ENCODE measurements at places on chromosomes 6 and 20. TPM values are rescaled to one million over a fixed set of nuclear protein-coding genes. Genes with fewer than 3 reads are reported as not detected.

DNA sequence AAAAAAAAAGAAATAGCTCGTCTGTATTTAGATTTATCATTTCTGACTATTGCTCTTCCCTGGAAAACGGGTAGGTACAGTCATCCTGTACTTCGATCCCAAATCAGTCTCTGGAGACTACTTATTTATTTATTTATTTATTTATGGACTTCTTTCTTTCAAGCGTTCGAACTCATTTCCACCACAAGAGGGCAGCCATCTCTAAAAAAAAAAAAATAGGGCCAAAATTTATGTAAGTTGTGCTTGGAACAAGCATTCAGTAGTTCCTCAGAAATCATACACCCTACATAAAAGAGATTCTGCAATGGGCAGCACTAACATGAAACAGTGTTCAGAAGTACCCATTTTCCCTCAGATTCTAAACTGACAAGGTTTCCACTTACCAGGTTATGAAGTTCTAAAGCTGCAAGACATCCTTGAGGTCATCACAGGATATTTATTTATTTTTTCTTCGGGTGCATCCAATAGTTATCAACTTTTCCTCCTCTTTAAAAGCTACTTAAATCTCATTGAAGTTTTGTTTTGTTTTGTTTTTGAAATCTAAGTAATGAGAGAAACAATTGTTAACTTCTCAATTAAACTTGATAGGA, 1.9 kb upstream of the BMP2 start:
- H3K36me3 ChIP-seq = no peaks in the 10 kb centered on the region
- H3K4me1 ChIP-seq = peaks cover 10% of the 10 kb centered on the region
- H3K27ac ChIP-seq = no peak overlapping the region
- DNase-seq = no peak
- H3K27me3 ChIP-seq = peaks cover 18% of the 10 kb centered on the region
- H3K4me3 ChIP-seq = no peak overlapping the region

GRCh38 chr6:79463621-79464050, 73.6 kb downstream of the LCA5 start:
- no peak overlapping the region for H3K4me3 ChIP-seq
- H3K36me3 ChIP-seq = peaks cover 2% of the 10 kb centered on the region
- no peak overlapping the region for H3K27ac ChIP-seq
- H3K27me3 ChIP-seq = peaks cover 28% of the 10 kb centered on the region
- no peak for DNase-seq

SFTA2 gene
- not detected for total RNA-seq

TMEM242 gene
- 12.3 TPM for total RNA-seq

MYB gene
- 0.86 TPM for total RNA-seq

POPDC3 gene
- total RNA-seq = 2.1 TPM

TBXT gene
- total RNA-seq = not detected

GRCh38 chr6:153401751-153402150, 270.7 kb upstream of the RGS17 start:
- H3K4me3 ChIP-seq = no peak overlapping the region
- H3K27ac ChIP-seq = no peak overlapping the region
- peaks cover 4% of the 10 kb centered on the region for H3K27me3 ChIP-seq

DNA sequence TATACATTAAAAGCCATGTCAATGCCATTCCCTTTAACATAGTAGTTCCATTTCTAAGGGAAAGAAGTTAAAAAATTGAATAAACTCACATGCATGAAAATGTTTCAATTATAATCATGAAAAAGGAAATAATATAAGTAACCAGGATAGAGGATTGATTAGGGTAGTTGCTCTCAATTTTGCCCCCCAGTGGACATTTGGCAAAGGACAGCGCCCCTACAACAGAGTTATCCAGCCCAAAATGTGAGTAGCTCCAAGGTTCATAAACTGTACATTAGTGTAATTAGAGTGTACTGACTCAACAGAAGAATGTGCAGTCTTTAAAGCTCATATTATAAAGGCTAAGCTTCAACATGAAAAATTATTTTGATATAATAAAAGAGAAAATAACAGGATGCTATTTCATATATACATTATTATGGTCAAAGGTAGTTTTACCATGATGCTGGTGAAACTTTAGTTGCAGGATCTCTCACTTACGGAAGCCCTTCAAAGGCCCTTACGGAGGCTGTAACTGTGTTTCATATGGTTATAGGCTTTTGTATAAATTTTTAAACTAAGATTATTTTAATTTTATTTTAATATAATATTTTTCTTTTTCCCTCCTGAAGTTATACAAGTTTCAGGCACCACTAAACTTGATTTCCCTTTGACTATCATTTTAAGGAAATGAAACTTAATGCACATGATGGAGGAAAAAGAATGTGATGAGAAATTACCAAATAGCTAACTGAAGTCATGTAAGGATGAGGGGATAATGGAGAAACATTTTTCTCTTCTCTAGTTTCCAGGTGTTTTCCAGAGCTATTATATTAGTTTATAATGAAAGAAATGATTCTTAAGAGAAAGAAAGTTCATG, 403.6 kb downstream of the PLCB1 start:
- H3K27ac ChIP-seq = no peak overlapping the region
- H3K36me3 ChIP-seq = no peaks in the 10 kb centered on the region
- peaks cover 15% of the 10 kb centered on the region for H3K4me1 ChIP-seq

NCOA7 gene
- total RNA-seq = 63.5 TPM

- H3K36me3 ChIP-seq = no peaks in the 10 kb centered on the region
- H3K4me1 ChIP-seq = peaks cover 19% of the 10 kb centered on the region
- no peak for DNase-seq
- H3K27me3 ChIP-seq = peaks cover 47% of the 10 kb centered on the region
- peak overlapping the region; percentile 75 for H3K4me3 ChIP-seq
Observed at GRCh38 chr6:27502508-27503435, 29.9 kb upstream of the ZNF184 start.

DNA sequence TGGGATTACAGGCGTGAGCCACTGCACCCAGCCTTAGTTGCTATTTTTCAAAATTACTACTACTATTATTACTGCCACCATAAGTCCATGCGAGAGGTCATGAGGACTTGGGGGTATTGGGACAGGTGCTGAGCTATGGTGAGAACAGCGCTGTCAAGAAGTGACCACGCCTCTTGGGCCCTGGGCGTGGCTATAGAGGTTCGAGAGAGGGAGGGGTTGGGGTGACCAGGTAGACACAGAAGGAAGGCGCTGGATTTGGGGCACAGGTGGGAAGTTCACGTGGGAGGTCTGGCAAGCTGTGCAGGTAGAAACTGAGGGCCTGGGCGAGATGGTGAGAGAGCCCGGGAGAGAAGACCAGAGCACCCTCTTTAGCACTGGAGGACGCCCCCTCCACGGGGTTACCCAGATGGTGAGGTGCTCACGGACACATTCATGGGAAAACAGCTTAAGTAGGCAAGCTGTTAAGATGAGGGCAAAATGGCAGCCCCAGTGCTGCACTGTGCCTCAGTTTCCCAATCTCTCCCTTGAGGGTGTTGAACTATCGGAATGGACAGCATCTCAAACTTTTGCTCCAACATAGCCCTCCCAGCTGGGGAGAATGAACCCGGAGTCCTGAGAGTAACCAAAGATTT, 61.0 kb downstream of the RAB44 start:
- no peaks in the 10 kb centered on the region for H3K27me3 ChIP-seq
- no peak for DNase-seq
- peaks cover 11% of the 10 kb centered on the region for H3K4me1 ChIP-seq
- no peak overlapping the region for H3K27ac ChIP-seq

DNA sequence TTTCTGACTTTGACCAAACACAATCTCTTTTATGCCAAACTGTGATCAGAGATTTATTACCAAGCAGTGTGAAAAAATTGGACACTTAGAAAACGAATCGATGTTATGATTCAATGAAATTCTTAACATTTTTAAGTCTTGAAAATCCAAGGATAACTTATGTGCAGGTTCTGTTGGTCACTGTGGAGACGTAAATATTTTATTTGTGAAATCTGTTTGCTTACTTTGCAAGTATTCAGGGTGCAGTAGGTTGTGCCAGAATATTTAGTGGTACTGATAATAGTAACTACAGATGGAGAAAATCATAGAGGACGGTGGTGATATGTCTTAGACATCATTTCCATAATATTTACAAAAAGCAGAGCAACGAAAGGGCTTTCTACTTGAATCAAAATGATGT, 97.3 kb downstream of the BMP2 start:
- no peak for DNase-seq
- no peaks in the 10 kb centered on the region for H3K4me1 ChIP-seq
- no peak overlapping the region for H3K4me3 ChIP-seq
- peaks cover 17% of the 10 kb centered on the region for H3K27me3 ChIP-seq

DNA sequence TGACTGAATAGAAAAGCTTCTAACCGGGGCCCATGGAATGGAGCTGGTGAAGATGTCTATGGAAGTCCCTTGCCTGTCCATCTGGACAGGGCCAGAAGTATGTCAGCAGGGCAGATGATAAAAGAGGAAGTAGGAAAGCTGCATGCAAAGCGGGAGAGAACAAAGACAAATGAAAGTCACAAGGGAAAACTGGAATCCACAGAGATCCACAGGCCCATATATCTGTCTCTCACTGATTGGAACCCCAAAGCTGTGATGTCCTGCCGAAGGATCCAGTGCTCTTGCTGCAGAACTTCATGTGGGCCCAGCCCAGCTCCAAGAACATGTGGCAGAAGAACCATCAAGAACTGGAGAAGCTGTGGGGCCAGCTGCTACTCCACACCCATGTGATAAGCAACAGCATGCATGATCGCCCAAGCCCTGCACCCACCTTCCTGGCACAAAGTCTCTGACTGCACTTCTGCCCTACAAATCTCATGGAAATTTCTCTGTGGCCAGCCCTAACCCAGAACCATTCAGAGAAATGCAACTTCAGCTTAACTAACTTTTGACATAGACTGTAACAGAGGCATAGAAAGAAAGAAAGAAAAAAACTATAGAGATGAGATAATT, 716.0 kb downstream of the KIF16B start:
- H3K36me3 ChIP-seq = no peaks in the 10 kb centered on the region
- no peaks in the 10 kb centered on the region for H3K27me3 ChIP-seq
- H3K4me3 ChIP-seq = no peak overlapping the region
- H3K27ac ChIP-seq = no peak overlapping the region

COL12A1 gene
- total RNA-seq = 2,335 TPM

GRCh38 chr20:2709205-2709981, 16.8 kb downstream of the EBF4 start:
- peaks cover 19% of the 10 kb centered on the region for H3K27me3 ChIP-seq
- peak; percentile 75 for DNase-seq
- peaks cover 6% of the 10 kb centered on the region for H3K4me1 ChIP-seq
- H3K4me3 ChIP-seq = no peak overlapping the region
- no peak overlapping the region for H3K27ac ChIP-seq
- H3K36me3 ChIP-seq = no peaks in the 10 kb centered on the region

- no peak overlapping the region for H3K27ac ChIP-seq
- H3K4me1 ChIP-seq = peaks cover 2% of the 10 kb centered on the region
- DNase-seq = no peak
- peaks cover 2% of the 10 kb centered on the region for H3K27me3 ChIP-seq
Observed at GRCh38 chr6:107991061-107991460, 33.1 kb upstream of the SEC63 start.

MEP1A gene
- not detected for total RNA-seq

DNA sequence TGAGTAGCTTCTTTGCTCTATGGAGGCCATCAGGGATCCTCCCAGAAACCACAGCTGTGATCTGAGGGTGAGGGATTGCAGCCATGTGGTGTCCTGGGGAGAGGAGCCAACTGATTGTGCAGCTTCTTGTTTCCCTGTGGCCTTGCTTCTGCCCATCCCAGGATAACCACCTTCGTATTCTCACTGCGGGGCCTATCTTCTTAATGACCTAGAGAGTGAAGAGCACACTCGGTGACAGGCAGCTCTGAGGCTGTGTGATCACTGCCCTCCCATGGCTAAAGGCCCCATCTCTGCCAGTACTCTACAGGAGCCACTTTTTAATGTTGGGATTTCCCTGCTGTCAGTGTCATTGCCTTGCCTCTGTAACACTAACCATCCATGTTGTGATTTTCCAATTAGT, 5.3 kb upstream of the RAET1L start:
- H3K36me3 ChIP-seq = no peaks in the 10 kb centered on the region
- no peaks in the 10 kb centered on the region for H3K4me1 ChIP-seq
- no peak overlapping the region for H3K4me3 ChIP-seq
- DNase-seq = no peak
- peaks cover 81% of the 10 kb centered on the region for H3K27me3 ChIP-seq

DNA sequence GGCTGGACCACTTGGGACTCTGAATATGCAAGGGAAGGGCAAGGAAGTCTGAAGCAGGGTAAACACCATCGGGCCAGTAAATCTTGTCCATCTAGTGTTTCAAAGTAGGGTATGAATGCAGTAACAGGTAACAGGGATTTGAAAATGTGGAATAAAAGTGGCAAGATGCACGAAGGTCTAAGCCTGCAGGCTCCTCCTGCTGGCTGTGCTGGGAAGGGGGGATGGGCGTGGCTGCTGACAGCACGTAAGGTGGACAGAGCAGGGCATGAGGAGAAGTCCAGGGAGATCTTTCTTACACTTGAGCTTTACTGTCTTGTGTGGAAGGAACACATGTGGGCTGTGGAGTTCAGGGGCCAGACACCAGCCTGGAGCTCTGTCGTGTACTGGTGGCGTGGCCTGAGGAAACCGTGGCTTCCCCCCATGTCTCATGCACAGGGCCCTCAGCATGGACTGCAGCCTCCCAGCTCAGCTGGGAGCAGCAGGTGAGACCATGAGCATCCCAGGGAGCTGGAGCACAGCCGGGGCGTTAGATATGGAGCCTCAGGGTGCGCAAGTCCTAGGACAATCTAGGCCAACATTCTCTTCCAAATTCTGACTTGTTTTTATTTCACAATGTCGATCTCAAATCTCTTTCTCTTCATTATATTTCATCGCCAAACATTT, 84.5 kb downstream of the SLC22A23 start:
- H3K4me1 ChIP-seq = no peaks in the 10 kb centered on the region
- DNase-seq = no peak
- H3K27ac ChIP-seq = no peak overlapping the region
- H3K36me3 ChIP-seq = no peaks in the 10 kb centered on the region
- no peak overlapping the region for H3K4me3 ChIP-seq

GRCh38 chr20:18304618-18305017, 16.3 kb downstream of the ZNF133 start:
- no peaks in the 10 kb centered on the region for H3K4me1 ChIP-seq
- peaks cover 26% of the 10 kb centered on the region for H3K36me3 ChIP-seq
- DNase-seq = no peak
- H3K27me3 ChIP-seq = no peaks in the 10 kb centered on the region
- no peak overlapping the region for H3K4me3 ChIP-seq

DNA sequence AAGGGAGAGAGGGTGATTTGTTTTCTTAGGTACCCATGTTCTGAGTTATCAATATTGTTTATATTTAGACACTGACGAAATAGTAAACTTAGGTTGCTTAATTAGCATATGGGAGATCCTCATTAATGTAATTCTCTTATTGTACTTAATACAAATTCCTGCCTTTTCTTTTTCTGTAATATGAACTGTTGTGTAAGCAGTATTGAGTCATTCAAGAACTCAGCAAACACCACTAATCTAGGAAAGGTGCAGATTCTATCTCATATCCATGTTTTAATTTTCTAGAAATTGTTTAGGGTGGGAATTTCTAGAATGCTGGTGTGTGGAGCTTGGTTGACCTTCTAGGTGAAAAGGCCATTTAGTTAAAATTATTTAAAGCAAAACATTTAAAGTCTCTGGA, 216.0 kb downstream of the ZFAND3 start:
- H3K4me1 ChIP-seq = peaks cover 40% of the 10 kb centered on the region
- peaks cover 4% of the 10 kb centered on the region for H3K36me3 ChIP-seq
- DNase-seq = no peak
- no peak overlapping the region for H3K4me3 ChIP-seq

C6orf141 gene
- not detected for total RNA-seq

PHACTR2 gene
- 295 TPM for total RNA-seq

Measured in osteocyte (in vitro differentiated cells).